Tracheal epithelial cell (primary cell): ENCODE measurements at places on chromosomes 1 and 21. TPM values are rescaled to one million over a fixed set of nuclear protein-coding genes. Genes with fewer than 3 reads are reported as not detected.

Gene FMO4
- total RNA-seq, result 0.85 and 0.96 TPM in 2 replicates

Gene PTCH2
- not detected in 2 replicates for total RNA-seq

Gene YY1AP1
- 37.4 and 56.9 TPM in 2 replicates for total RNA-seq

Gene G0S2
- total RNA-seq, result 163 and 658 TPM in 2 replicates

Gene KRTAP19-3
- total RNA-seq, result not detected in 2 replicates

Gene TXLNA
- 38.4 and 41.7 TPM in 2 replicates for total RNA-seq

Gene OR6K3
- under 0.01 TPM in 1 of 2 replicates, not detected in the other for total RNA-seq

Gene ADGRL4
- total RNA-seq, result under 0.01 and 0.96 TPM in 2 replicates

Gene LIN28A
- not detected in 2 replicates for total RNA-seq

Gene PLA2G2C
- total RNA-seq, result not detected in 2 replicates

Gene GDAP2
- 20.0 and 21.7 TPM in 2 replicates for total RNA-seq

Gene GJA8
- not detected in 2 replicates for total RNA-seq

Gene C8B
- total RNA-seq, result not detected in 2 replicates

Gene MRPS6
- total RNA-seq, result 6.7 and 19.6 TPM in 2 replicates

Gene CR1L
- total RNA-seq, result not detected in 2 replicates

Gene TSTD1
- total RNA-seq, result 104 and 173 TPM in 2 replicates

Gene IFNLR1
- 7.5 and 13.0 TPM in 2 replicates for total RNA-seq

Gene USH2A
- total RNA-seq, result not detected in 2 replicates

Gene MAGI3
- total RNA-seq, result 4.6 and 8.3 TPM in 2 replicates

Gene TMEM52
- 1.9 and 8.5 TPM in 2 replicates for total RNA-seq

Gene TMOD4
- not detected in 2 replicates for total RNA-seq

Gene F3
- 246 and 791 TPM in 2 replicates for total RNA-seq

Gene FLG
- total RNA-seq, result 0.43 and 0.96 TPM in 2 replicates

Gene CD1B
- total RNA-seq, result not detected in 2 replicates

Gene SYPL2
- not detected in 2 replicates for total RNA-seq

Gene SLC9C2
- total RNA-seq, result not detected in 2 replicates

Gene NFASC
- total RNA-seq, result 0.85 and 0.96 TPM in 2 replicates

Gene C1QC
- total RNA-seq, result not detected in 2 replicates
